ENCODE measurements at places on chromosomes 13 and 19.

- DNase-seq = no peak
These were observed 18.1 kb downstream of the SLC7A1 start for GRCh38 chr13:29577136-29578051.

DNA sequence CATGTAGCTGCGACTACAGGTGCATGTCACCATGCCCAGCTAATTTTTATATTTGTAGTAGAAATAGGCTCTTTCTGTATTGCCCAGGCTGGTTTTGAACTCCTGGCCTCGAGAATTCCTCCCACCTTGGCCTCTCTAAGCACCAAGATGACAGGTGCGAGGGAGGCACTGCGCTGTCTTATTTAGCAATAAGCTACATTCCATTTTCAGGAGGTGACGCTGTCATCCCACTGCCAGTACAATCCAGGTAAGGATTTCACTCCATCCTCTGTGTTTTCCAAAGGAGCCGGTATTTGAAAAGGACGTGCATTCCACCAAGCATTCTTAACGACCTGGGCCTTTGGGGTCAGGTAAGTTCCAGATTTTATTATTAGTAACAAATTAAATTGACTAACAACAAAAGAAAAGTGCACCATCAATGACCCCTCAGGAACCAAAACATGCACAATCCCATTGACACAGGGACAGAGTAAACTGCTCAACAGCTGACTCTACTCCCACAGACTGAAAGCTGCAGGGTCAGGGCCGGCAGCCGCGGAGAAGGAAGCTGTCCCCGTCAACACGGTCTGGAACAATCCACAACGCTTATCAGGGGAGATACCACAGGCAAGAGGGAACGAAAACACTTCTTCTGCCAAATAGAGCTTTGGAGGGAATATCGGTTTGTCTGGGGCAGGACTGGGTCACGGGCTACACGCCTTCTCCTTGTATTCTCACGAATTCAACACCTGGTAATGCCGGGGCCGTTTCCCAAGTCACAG lies 82.8 kb downstream of the INSR start:
- DNase-seq = no peak

DNA sequence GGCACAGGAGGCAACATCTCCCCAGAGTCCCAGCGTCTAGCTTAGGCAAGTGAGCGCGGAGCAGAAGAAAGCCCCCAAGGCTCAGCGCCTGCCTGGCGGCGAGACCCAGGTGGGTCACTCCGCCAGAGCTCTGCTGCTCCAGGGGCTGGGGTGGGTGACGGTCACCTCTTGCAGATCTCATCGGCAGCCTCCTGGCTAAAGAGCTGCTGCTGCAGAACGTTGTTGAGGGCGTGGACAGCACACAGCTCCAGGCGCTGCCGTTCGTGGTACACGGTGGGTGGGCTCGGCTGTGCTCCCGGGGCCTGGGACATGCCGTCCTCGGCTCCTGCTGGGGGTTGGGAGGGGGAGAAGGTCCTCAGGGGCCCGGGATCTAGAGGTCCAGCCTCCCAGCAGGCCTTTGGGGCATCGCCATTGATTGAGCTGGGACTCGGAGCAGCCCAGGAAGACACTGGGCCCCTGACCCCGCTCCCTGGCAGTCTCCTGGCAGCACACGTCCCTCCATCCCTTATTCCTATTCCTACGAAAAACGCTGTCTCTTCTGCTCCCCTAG lies 795 bp downstream of the JOSD2 start:
- DNase-seq = no peak

- no peak for DNase-seq
These were observed 3.8 kb downstream of the KDM4B start for GRCh38 chr19:4972509-4973230.

- DNase-seq = no peak
These were observed 12.4 kb downstream of the ZNF780A start for GRCh38 chr19:40078377-40078776.

- no peak for DNase-seq
These were observed 21.0 kb downstream of the NFIX start for GRCh38 chr19:13016245-13016627.

- no peak for DNase-seq
These were observed 11.2 kb downstream of the TSC22D1 start for GRCh38 chr13:44564936-44565335.

GRCh38 chr13:51600703-51601102 lies 16.4 kb downstream of the WDFY2 start:
- no peak for DNase-seq
